Prostate gland (tissue), 2 donors: ENCODE measurements at places on chromosomes 5 and 9.

- DNase-seq = peak; percentile 27
These were observed 83.5 kb downstream of the SLC1A1 start for GRCh38 chr9:4573634-4574389.

GRCh38 chr5:54825005-54825404 lies 160.4 kb downstream of the ESM1 start:
- DNase-seq = no peak

GRCh38 chr9:78132701-78133058 lies 101.1 kb upstream of the GNAQ start:
- DNase-seq = no peak

- no peak for DNase-seq
These were observed 1080.5 kb upstream of the DMAC1 start for GRCh38 chr9:8880060-8880459.

DNA sequence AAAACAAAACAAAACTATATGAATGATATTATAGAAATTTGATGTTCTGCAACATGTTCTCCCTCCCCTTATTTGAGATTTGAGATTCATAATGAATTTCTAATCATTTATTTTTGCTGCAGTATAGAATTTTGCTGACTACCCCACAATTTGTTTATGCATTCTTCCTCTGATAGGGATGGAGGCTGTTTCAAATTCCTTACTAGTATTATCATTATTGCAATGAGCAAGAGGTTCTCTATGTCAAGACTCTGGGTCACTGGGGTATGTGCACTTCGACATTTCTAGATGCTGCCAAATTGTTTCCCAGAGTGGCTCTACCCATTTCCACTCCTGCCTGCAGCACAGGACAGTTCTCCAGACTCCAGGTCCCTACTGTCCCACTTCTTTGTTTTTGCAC lies 54.9 kb upstream of the DAB2IP start:
- no peak for DNase-seq

- DNase-seq = no peak
These were observed 19.7 kb upstream of the CCNH start for GRCh38 chr5:87432460-87432859.

DNA sequence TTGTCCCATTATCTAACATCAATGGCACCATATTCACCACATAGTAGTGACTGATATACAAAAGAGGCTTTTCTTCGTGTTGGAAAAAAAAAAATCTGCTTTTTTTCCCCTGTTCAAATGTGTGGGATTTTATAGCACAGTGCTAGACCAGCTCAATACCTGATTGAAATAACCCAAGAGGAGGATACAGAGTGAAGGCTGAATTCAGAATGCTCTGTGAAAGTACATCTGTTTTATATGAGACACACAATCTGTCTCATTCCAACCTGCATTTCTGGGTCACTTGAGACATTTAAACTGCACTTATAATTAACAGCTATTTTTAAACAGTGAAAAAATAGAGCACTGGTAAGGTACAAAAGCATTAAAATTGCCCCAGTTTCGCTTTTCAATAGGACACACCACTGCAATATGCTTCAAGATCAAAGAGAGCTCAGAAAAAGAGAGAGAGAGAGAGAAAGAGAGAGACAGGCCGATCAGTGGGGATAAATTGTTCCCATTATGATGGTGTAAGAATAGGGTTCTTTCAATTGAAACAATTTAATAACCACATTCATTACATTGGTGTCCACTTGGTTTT lies 179.3 kb downstream of the NR2F1-AS1 start:
- no peak for DNase-seq

DNA sequence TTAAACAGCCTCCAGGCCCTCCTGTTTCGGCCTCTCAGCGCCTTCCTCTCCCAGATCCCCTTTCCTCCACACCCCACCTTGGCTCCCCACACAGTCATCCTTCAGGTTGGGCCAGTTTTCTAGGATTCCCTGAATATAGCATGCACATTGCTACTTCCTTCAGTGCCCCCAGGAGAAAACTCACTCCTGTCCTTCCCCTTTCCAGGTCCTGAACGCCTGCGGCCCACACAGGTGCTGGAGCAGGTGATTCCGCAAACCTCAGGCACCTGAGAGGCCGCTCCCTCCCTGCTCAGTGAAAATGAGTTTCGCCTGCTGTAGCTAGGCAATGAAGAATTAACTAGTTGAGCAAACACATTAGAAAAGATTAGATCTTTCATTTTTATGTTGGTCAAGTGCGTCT lies 185.0 kb downstream of the MED10 start:
- DNase-seq = no peak

DNA sequence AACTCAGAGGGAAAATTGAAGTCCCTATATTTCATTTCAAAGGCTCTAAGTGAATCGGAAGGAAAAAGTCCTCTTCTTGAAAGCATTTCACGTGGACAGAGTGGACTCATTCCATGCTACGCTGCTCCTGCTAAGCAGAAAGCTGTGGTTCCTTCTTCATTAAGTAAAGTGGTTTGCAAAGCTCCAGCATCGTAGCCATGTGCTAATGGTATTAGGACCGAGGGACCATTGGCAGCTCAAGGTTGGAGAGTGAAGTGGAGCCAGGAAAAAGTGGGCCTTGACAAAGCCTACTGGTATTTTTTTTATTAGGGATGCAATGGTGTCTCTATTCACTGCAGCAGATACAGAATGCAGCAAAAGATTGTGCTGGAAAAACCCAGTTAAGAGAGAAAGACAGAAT lies 16.4 kb upstream of the SEMA4D start:
- DNase-seq = no peak

GRCh38 chr9:93303258-93303771 lies 119.4 kb downstream of the WNK2 start:
- no peak for DNase-seq

GRCh38 chr9:127637322-127637847 lies 25.3 kb downstream of the STXBP1 start:
- DNase-seq = peak; percentile 53

GRCh38 chr5:103942587-103943186 lies 380.1 kb upstream of the NUDT12 start:
- DNase-seq = no peak

DNA sequence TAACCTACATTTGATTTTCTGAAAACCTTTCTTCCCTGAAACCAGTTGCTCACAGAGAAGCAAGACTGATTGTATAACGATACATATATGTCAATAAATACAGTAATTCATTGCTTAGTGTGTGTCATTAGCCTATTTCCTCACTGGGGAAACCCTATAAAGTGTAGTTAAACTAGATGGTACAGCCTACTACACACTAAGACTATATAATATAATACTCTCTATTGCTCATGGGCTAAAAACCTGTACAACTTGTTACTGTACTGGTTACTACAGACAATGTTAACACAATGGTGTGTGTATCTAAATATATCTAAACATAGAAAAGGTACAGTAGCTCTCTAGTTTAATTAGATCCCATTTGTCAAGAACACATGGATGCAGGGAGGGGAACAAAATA lies 181.2 kb downstream of the CDH18 start:
- no peak for DNase-seq

GRCh38 chr9:21801683-21802417 lies 586 bp upstream of the MTAP start:
- peak; percentile 95 for DNase-seq

GRCh38 chr5:89690331-89690730 lies 719.2 kb downstream of the CETN3 start:
- DNase-seq = no peak

- DNase-seq = no peak
These were observed 41.0 kb downstream of the CEP120 start for GRCh38 chr5:123382252-123382651.

DNA sequence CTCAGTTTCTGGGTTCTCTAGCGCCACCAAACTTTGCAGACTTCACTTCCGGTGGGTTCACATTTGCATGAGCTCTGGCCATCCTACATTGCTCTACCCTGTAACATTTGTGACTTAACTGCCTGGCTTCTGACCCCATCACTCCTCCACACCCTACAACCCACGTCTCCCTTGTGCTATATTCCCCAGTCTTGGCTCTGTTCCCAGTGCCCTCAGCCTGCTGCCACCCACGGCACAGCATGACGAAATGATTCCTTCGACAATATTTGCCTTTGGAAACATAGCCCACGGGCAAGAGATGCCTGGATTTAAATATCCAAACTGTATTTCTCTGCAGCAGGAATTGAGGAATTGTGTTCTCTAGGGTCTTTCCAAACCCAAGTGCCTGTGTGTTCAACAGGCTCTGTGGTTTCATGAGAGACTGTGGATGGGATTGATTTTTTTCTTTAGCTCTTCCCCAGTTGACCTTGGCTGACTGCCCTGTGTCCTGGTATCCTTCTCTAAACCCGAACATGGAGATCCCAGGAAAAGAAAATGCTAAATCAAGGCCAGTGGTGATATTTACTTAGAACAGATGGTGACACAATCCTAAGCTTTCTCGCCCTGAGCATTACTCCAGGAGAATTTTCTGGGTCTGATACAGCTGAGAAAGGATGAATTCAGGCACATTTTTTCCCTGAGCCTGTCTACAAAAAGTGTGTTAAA lies 44.4 kb upstream of the GRIA1 start:
- no peak for DNase-seq

- DNase-seq = no peak
These were observed 13.6 kb upstream of the GM2A start for GRCh38 chr5:151239237-151239861.
